ENCODE measurements at places on chromosomes 1 and 21. TPM values are rescaled to one million over a fixed set of nuclear protein-coding genes. Genes with fewer than 3 reads are reported as not detected.
A peak's percentile ranks its signal among the peaks of the same experiment; 100 is the strongest.

- no peak for DNase-seq
Observed at GRCh38 chr1:111140680-111140967, 601 bp downstream of the CEPT1 start.

- no peak for DNase-seq
Observed at GRCh38 chr1:226107471-226108460, 45.2 kb downstream of the H3-3A start.

GRCh38 chr1:44720281-44720680 is 10.7 kb downstream of the RNU5D-1 start:
- peak; percentile 22 for DNase-seq

- no peak for DNase-seq
Observed at GRCh38 chr1:28855469-28855951, 43.5 kb downstream of the OPRD1 start.

GRCh38 chr1:111487133-111487532 is 13.3 kb downstream of the C1orf162 start:
- no peak for DNase-seq

DNA sequence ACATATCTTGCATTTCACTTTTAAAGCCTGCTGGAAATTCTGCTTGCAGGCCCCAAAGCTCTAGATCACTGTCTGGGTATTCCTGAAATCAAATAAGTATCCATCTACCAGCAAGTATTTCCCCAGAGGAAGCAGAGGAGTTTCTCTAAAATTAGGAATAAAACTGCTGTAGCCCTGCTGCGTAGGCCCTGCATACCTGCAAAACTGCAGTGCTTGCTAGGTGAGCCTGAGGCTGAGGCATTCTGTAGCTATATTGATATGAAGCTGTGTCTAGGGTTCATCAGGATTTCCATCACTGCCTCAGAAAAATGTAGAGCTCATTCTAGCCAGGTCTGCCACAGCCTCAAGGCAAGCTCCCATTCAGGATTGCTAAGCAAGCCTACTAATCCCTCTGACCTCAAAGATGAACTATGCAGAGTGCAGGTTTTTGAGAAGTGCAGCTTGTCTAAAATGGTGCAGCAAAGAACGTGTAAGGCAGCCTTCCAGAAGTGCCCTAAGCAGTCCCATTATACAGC is 28.7 kb downstream of the NPHS2 start:
- no peak for DNase-seq

DNA sequence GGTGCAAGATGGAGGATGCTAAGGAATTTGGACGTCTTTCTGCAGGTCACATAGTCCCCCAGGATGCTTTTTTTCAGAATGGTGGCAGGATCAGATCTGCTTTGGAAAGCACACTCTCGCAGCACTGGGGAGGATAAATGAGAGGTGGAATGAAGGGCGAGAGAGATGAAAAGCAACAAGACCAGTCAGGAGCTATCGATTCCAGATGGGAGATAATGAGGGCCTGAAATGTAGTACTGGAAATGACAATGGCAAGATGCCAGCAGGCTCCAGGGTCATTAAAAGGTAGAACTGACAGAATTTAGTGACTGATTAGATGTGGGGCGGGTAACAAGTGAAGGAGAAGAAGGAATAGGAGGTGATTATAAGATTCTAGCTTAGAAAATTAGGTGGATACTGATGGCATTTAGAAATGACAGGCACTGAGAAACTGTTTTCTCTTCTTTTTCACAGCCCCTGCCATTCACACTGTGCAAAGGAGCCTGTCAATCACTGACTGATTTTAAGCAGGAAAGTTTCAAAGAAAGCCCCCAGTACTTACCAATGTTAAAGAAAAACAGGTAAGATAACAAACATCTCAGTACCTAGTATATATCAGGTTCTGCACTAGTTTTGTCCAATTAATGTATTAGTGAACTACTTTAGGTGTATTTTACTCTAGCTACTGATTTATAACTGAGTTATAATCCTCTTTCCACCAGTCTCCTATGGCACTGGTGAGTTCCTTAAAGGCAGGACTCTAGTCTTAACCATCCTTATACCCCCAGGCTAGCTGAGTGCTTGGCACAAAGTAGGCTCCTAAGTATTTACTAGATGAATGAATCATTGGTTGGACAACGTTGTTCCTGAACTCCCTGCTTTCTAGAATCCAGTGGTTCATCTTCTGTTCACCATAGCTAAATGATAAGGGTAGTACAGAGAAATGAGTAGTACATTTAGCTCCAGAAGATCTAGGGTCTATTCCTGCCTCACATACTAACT is 9.2 kb downstream of the PIGM start:
- no peak for DNase-seq

GRCh38 chr1:36905941-36906340 is 128.4 kb downstream of the GRIK3 start:
- no peak for DNase-seq

DNA sequence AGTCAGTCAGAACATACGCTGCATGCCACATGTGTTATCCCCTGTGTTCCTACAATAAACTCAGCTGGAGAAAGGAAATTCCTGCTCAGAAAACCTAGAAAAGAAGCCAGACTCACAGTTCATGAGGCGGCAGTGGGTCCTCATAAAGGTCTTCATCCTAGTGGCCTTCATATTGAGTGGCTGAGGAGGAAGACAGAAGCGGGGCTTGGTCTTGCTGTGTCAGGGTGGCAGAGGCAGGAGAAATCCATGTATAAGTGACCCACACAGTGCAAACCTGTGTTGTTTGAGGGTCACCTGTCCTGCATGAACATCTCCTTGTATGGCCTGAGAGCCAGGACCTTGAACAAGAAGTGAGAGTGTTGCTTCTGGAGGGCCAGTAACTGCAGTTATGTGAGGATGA is 4.0 kb upstream of the WNT3A start:
- DNase-seq: no peak

DNA sequence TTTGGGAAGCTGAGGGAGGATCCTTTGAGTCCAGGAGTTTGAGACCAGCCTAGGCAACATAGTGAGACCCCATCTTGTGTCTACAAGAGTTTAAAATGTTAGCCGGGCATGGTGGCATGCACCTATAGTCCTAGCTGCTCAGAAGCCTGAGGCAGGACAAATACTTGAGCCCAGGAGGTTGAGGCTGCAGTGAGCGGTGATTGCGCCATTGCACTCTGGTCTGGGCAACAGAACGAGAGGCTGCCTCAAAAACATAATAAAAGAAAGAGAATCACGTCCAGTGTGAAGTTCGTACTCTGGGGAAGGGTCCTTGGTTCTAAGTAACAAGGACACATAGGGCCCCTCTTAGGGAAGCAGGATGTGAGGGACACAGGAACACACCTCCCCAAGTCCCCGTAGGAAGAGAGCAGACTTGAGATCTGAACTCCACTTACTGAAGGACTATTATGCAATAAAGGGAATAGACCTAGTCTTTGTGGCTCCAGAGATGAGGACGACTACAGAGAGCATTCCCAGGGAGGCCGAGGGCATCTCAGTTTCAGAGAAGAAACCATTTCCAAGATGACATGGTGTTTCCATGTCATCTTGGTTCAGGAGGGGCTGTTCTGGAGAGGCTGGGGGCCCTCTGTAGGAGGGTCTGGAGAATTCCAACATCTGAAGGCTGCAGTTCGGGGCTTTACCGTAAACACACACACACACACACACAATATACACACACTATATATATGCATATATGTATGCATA is 10.8 kb upstream of the ENO1 start:
- no peak for DNase-seq

DNA sequence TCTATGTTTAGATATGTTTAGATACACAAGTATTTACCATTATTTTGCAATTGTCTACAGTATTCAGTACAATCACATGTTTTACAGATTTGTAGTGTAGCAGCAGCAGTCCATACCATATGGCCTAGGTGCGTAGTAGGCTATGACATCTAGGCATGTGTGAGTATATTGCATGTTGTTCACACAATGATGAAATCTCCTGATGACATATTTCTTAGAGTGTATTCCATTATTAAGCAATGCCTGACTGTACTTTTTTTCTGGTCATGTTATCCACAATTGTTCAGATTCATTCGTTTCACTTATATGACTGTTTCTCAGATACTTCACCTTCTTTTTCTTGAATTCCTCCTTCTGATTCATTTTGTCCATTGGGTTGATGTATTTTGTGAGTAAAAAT is 9.9 kb upstream of the BACE2 start:
- no peak for DNase-seq

GRCh38 chr1:58769809-58770320 is 14.0 kb downstream of the JUN start:
- DNase-seq: no peak

- peak; percentile 27 for DNase-seq
Observed at GRCh38 chr1:19557609-19558051, 72.3 kb upstream of the CAPZB start.

DNA sequence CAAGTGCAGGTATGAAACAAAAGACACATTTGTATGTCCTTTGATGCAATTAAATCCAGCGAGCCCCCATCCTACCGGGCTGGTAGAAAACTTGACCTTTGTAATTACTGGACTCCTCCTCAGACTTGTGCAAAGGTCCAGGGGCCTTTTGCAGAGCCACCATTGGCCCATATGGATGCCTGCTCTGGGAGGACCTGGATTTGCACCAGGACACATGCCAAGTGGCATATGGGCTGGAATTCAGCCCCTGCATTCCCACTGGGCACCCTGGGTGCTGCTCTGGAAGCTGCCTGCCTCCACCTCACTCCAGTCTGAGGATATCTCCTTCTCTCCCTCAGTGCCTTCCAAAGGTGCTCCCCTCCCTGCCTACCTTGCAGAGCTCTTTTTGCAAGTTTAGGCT is 36.0 kb downstream of the LACTBL1 start:
- DNase-seq: no peak

- no peak for DNase-seq
Observed at GRCh38 chr1:172343240-172344160, 77.0 kb upstream of the C1orf105 start.

DNA sequence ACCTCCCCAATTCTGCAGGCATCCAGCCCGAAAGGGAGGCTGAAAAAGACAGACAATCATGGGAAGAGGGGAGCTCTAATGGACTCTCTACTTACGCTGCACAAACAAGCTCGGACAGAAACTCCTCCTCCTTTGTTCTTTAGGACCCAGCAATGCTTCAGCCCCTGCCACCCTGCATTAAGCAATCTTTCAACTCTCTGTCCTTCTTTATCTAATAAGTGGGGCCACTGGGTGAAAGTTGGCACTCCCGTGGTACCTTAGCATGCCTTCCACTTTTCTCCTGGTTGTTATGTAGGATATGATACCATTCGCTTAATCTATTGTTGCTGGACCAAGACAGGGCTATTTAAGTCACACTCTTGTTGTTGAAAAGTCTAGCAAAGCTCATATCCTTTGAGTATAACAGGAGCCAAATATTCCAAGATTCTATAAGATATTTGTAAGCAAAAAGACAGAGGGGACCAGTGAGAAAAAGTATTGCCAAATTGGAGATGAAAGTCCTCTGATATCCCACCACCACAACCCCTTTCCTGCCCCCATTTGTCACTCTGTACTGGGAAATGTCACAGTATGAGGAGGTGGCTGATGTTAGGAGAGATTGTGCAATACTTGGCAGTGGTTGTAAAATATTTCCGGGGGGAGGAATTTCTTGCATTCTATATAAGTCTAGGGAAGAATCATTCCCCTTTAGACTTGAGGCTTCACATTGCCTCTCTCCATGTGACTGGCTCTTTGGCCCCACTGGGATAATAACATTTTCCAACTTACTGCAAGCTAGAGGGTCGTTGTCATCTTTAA is 137.3 kb upstream of the GJB5 start:
- no peak for DNase-seq

DNA sequence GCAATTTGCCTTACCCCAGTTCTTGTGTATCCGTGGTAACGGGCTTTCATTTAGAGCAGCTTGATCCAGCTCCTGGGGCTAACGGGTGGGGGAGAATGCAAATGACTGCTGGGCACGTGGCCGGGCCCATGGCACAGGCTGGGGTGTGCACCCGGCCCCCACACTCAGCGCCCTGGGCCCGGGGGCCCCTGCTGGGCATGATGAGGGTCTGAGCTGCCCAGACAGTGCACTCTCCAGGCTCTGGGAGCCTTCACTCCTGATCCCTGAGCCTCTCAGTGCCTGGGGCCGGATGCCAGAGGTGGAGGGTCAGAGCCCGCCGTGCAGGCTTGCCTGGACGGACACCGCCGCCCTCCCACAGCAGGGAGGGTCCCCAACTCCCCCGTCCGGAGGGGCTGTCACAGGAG is 20.1 kb upstream of the PEX10 start:
- no peak for DNase-seq

DNA sequence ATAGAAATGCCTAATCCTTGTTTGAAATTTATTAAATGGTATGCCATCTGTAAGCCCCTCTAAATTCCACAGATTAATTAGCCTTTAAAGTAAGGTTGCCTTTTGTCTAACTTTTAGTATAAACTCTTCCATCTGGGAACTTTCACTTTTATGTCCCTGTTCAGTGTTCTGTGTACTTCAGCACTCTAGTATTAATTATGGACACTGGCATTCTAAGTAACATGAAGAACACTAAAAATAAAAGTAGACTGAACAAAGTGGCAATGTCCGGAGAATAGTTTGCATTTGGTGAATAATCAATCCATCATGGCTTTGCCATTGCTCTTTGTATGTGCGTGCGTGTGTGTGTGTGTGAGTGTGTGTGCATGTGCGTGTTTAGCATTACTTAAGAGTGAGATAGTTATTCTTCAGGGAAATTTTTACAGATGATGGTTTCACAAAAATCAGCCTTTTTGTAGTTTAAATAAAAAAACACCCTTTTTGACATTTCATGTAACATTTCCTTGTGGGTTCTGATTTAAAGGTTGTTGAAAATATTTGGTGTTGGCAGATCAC is 51.1 kb downstream of the ATF6 start:
- no peak for DNase-seq

GRCh38 chr1:93275634-93276295 is 69.9 kb upstream of the DR1 start:
- no peak for DNase-seq

- DNase-seq: no peak
Observed at GRCh38 chr1:241447031-241447644, 72.4 kb downstream of the FH start.

Gene LCE3D
- not detected for polyA plus RNA-seq

Gene TBX19
- polyA plus RNA-seq: 4.4 TPM

Gene TMEM59
- polyA plus RNA-seq: 925 TPM

Gene SLAMF9
- not detected for polyA plus RNA-seq

Gene PLA2G2C
- 0.07 TPM for polyA plus RNA-seq

Gene DNAH14
- 0.83 TPM for polyA plus RNA-seq

Gene RGS13
- polyA plus RNA-seq: not detected

Gene TRIM46
- polyA plus RNA-seq: not detected

Gene BMP8B
- polyA plus RNA-seq: 0.14 TPM

Gene FNDC5
- not detected for polyA plus RNA-seq

All from CD14-positive monocyte (primary cell).